ENCODE measurements at places on chromosomes 12 and 14.

DNA sequence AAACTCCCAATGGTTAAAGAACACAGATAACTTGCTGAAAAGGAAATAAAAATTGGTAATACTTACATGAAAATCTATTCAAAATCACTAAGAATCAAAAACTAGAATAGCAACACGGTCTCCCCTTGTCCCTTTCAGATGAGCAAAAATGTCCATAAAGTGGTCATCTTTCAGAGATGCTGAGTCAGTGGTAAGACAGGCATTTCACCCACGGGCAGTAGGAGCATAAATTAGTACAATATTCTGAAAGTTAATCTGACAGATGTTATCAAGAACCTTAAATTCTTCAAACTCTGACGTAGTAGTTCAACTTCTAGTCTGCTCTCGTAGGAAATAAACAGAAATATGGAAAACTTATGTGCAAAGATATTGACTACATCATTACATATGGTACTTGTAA lies 33.1 kb upstream of the GNPNAT1 start:
- DNase-seq: no peak

DNA sequence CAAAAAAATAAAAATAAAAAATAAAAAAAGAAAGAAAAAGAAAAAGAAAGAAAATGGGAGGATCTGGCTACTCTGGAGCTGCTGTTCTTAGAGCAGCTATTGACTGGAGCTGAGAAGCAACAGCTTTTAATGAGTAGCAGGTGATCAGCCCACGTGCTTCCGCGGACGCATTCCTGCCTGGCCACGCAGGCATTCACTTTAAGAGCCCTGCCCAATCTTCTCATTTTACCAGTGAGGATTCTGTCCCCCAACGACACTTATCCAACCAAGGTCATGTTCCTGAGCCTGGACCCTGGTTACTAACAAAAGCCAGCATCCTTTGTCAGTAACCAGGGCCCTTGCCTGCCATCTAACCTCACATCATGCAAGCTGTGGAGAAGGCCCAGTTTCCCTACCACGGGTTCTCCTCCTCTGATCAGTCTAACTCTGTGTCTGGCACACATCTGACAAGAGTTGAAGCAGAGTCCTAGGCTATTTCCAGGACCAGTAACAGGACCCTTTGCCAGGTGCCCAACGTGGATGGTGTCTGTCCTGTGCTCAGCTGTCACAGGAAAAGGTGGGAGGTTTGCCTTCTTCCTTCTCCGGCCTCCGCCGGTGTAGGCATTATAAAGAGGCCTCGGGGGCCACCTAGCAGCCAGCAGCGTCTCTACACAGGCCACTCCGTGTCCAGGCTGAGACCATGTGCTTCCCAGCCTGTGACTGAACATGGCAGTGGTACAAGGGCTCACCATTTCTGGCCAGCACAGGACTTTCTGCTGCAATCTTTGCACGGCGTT lies 60.9 kb upstream of the GPATCH2L start:
- no peak for DNase-seq

DNA sequence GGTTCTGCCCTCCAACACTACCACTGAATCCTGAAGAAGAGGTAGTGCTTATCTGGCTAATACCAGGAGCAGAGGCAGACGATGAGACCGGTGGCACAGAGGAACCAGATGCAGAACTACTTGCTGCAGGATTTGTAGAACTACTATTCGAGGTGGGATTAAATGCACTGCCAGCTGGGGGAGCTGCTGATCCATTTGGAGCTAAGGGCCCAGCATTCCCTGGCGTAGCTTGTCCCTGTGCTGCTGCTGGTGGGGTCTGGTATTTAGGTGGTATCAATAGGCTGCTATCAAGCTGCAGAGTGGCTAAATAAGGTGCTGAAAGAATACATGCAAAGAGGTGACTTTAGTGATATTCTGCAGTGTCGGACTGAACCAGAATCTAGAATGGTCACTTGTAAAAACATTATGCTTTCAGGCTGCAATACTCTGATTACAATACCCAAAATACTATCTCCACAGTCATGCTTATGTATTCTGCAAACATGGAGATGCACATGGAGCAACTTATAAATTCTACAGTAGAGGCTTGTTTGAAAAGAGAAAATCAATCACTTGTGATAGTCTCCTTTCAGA lies 294.2 kb downstream of the MED13L start:
- no peak for DNase-seq

DNA sequence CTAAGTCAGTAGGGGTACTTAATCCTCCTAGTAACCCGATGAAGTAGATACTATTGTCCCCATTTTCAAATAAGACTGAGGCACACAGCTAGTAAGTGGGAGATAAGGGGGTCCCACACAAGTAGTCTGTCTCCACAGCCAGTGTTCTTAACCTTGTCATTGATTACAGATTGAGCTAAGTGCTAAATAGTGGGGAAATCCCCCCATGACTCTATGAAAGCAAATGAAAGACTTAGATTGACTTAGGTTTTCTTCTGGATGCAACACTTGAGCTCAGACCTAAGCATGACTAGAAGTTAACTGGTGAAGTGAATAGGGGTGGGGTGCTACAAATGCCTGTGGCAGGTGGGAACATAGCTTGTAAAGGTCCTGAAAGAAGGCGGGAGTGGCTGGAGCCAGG lies 73.8 kb downstream of the SYNE2 start:
- DNase-seq: no peak

- peak; percentile 23 for DNase-seq
These were observed 165.8 kb downstream of the EMP1 start for GRCh38 chr12:13362260-13362841.

DNA sequence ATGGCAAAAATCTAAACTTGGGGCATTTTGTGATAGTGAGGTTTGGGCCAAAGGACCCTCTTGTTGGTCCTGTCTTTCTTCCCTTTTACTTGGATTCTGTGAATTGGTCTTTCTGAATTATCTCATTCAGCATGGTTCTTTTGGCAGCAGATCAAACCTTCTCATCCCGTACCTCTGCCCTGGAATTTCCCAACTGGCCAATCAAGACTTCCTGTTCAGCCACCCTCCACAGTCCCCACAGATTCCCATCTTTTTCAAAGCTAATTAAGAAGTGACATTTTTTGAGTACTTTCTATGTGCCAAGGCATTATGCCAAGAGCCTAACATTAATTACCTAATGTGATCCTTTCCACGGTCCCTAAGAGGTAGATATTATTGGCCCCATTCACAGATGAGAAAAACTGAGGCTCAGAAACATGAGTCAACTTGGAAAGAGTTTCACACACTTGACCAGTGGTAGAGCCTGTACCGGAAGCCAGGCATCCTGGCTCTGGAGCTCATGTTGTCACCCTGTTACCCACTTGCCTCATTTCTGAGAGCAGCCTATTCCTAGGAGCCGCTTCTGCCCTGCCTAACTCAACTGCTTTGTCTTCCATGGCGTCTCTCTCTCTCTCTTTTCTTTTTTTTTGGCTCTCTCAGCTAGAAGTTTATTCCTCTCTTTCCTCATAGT lies 135.9 kb downstream of the C12orf75 start:
- no peak for DNase-seq

- no peak for DNase-seq
These were observed 12.7 kb upstream of the CLEC1A start for GRCh38 chr12:10111451-10111850.

DNA sequence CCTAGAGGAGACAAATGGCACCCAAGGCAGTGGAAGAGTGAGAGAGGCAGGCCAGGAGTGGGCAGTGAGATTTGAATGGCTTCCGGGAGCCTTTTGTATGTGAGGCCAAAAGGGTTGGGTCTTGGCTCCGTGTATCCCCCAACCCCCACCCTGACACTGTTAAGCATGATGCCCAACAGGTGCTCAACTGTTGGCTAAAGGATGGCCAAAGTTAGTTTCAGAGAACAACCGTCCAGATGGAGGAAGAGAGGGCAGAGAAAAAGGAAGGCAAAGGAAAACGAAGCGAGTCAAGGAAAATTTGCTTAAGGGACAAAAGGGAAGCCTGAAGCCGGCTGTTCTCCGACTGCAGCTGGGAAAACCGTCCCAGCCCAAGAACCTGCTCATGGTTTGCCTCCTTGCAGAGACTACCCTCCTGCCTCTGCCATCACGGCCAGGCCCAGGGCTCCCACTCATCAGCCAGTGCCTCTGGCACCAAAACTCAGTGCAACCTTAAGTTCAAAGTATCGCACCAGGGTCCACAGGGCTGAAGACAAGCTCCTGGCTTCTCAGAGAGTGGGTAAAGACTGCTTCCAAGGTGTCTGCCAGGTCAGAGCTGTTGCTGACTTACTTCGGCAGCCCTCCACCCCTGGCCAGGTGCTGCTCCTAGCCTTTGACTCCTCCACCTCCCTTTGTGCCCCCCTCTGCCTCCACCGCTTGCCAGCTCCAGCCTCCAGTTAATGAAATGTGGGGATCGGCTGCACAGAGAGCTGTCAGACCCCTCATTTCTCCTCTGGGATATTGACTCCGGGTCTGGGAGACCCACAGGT lies 4.2 kb upstream of the C1QL4 start:
- no peak for DNase-seq

- DNase-seq: no peak
These were observed 65.8 kb upstream of the PWP1 start for GRCh38 chr12:107619831-107620230.

- DNase-seq: no peak
These were observed 7.2 kb downstream of the HHIPL1 start for GRCh38 chr14:99651953-99652746.

DNA sequence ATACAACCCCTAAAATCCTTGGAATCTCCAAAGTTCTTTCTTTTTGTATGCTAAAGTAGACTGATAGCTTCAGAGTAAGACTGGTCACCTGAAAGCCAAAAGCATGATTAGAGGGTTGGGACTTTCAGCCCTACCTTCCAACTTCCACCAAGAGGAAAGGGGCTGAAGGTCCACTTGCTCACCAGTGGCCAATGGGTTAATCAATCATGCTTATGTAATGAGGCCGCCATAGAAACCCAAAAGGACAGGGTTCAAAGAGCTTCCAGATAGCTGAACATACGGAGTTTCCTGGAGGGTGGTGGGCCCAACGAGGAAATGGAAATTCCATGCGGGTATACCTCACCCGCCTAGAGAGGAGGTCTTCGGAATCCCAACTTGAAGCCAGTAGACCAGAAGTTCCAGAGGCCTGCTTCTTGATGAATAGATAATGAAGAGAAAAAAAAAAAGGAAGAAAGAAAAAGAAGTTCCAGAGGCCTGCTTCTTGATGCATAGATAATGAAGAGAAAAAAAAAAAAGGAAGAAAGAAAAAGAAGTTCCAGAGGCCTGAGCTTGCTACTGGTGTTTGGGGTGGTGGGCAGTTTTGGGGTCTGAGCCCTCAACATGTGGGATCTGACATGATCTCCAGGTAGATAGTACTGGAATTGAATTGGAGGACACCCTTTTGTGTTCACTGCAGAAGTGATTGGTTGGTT lies 11.2 kb upstream of the BTG1 start:
- DNase-seq: no peak

DNA sequence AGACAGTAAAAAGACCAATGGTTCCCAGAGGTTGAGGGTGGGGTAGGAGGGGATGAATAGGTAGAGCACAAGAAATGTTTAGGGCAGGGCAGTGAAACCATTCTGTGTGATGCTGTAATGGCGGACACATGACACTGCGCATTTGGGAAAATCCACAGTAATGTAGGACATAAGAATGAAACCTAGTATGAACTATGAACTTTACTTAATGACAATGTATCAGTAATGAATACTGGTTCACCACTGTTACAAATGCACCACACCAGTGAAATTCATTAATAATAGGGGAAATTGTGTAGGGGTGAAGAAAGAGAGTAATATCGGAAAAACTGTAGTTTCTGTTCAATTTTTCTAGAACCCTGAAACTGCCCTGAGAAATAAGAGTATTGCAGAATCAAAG lies 5.6 kb downstream of the ERH start:
- DNase-seq: no peak

- DNase-seq: no peak
These were observed 31.7 kb upstream of the ST8SIA1 start for GRCh38 chr12:22366181-22366580.

DNA sequence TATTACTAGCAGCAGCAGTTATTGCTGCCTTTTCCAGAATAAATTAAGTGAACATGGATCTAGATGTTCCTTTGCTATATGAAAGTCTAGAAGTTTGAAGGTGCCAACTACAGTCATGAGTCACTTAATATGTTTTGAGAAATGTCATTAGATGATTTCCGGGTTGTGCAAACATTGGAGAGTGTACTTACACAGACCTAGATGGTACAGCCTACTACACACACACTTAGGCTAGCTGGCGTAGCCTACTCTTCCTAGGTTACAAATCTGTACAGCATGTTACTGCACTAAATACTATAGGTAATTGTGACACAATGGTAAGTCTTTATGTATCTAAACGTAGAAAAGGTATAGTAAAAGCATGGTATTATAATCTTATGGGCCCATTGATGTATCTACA lies 368.1 kb downstream of the PDZRN4 start:
- no peak for DNase-seq

- DNase-seq: no peak
These were observed 28.6 kb downstream of the USP44 start for GRCh38 chr12:95522692-95523091.

Data from CD4-positive, alpha-beta T cell treated with Interleukin-4 for 1 hour (primary cell).